Natural killer cell treated with Interleukin-12 subunit alpha and Interleukin-12 subunit beta and Interleukin-15 and Interleukin-18, amount 100 ng/mL, for 72 hours (primary cell): ENCODE measurements at places on chromosomes 5 and 9. TPM values are rescaled to one million over a fixed set of nuclear protein-coding genes. Genes with fewer than 3 reads are reported as not detected.

NMUR2 gene
- total RNA-seq = not detected

DNA sequence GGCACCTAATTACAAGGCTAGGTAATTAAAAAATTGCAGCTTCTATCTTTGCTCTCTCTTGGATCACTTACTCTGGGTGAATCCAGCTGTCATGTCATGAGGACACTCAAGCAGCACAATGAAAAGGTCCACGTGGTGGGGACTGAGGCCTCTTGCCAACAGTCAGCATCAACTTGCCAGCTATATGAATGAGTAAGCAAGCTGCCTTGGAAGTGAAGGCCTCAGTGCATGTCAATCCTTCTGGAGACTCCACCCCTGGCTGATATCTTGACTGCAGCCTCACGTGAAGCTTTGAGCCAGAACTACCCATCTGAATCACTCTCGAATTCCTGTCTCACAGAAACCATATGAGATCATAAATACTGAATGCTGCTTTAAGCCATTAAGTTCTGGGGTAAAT lies 140.5 kb downstream of the SNX18 start:
- no peak overlapping the region for H3K27ac ChIP-seq
- no peaks in the 10 kb centered on the region for H3K27me3 ChIP-seq
- no peak overlapping the region for H3K4me3 ChIP-seq

FPGS gene
- total RNA-seq = 96.0 TPM

DNA sequence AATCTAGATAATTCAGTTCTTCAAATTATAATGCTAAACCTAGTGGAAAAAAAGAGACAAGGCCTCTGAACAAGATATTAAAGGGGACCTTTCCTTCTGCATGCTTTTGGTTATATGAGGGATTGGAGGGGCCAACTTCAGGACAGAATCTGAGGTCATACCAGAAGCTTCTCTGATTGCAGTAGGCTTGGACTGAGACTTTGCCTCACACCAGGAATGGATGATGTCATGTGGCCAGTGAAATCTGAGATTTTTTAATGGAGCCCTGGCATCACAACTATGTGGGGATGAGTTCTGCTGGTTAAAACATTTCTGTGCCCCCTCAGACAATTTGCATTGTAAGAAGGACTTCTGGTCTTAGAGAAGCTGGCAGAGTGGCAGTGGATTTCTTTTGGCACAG lies 88.6 kb downstream of the ANGPTL2 start:
- no peaks in the 10 kb centered on the region for H3K36me3 ChIP-seq
- no peak for DNase-seq
- no peak overlapping the region for H3K27ac ChIP-seq

DNA sequence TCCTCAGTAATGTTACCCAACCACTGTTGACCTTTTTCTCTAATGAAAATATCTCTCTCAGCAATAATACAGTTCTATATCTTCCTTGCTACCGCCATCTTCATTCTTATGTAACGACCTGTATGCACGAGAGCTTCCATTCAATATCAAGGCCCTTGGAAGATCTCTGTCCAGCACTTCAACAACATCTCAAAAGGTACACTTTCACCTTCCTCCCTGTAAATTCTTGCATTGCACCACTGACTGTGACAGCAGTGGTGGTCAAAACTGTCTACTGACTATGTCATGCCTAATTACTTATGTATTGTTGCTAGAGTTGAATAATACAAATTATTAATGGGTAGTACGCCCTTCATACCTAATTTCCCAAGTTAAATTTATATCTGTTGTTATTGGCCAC lies 53.3 kb downstream of the ANXA1 start:
- no peak overlapping the region for H3K27ac ChIP-seq
- DNase-seq = no peak
- H3K4me3 ChIP-seq = no peak overlapping the region
- no peaks in the 10 kb centered on the region for H3K4me1 ChIP-seq
- H3K36me3 ChIP-seq = no peaks in the 10 kb centered on the region

GRCh38 chr5:170644501-170644900 lies 139.0 kb upstream of the GABRP start:
- H3K4me3 ChIP-seq = no peak overlapping the region
- H3K27ac ChIP-seq = no peak overlapping the region
- H3K4me1 ChIP-seq = no peaks in the 10 kb centered on the region
- peaks cover 41% of the 10 kb centered on the region for H3K27me3 ChIP-seq
- no peak for DNase-seq
- no peaks in the 10 kb centered on the region for H3K36me3 ChIP-seq

DNA sequence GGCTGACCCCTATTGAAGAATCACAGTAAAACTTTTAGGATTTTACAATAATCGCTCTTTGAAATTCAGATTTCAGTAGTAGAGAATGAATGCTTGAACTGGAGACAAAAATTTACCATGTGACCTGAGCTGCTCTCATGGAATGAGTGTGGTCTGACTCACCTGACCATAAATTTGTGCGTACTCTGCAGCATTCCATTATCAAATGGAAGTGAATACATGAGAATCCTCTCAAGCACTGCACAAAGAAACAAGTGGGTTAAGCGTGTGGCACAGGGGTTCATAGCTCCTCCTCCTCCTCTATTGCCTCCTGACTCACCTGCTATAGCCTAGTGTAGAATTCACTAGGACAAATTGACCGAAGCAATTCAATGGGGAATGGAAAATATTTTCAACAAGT lies 269.8 kb upstream of the CDH9 start:
- no peak overlapping the region for H3K27ac ChIP-seq
- DNase-seq = no peak
- H3K27me3 ChIP-seq = no peaks in the 10 kb centered on the region
- peaks cover 5% of the 10 kb centered on the region for H3K36me3 ChIP-seq

GRCh38 chr9:6907772-6908381 lies 150.1 kb downstream of the KDM4C start:
- H3K4me1 ChIP-seq = peaks cover 7% of the 10 kb centered on the region
- H3K27ac ChIP-seq = no peak overlapping the region
- H3K27me3 ChIP-seq = no peaks in the 10 kb centered on the region
- no peaks in the 10 kb centered on the region for H3K36me3 ChIP-seq
- DNase-seq = no peak
- no peak overlapping the region for H3K4me3 ChIP-seq

GRIA1 gene
- total RNA-seq = not detected

GRCh38 chr5:89300426-89300970 lies 417.5 kb upstream of the MEF2C start:
- no peak for DNase-seq
- no peaks in the 10 kb centered on the region for H3K4me1 ChIP-seq
- no peaks in the 10 kb centered on the region for H3K27me3 ChIP-seq
- no peak overlapping the region for H3K4me3 ChIP-seq
- H3K27ac ChIP-seq = no peak overlapping the region
- H3K36me3 ChIP-seq = no peaks in the 10 kb centered on the region
